ENCODE measurements at places on chromosomes 13 and 19.

DNA sequence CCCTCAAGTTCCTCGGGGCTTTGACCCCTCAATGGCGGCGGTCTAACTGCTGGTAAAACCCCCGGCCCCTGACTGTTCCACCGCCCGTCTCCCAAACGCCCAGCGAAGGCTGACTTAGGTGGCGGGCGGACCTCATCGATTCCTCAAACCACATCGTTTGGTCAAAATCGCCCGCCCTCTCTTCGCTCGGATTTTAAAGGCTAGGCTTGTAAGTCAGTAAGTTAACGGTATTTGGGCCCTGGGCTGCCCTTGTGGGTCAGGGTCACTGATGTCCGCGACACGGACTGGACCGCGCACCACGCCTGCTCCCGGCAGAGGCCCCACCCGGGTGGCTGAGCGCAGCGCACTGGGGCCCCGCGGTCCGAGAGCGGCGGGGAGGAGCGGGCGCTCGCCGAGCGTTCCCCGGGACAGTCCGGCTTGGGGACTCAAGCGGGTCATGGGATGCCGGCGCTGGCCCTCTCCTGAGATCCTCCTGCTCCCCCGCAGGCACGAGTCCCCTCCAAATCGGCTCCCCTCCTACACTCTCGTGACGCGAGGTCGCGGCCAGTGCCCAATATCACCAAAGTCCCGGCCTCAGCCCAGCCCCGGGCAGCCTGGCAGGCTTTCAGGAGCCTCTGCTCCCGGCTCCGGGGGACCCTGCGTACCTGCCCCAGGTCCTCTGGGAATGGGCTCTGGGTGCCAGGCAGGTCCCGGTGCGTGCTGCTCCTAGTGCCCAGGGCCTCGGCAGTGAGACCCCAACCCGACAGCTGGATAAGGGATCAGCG lies 1.0 kb downstream of the FLT1 start:
- DNase-seq: no peak

- DNase-seq: no peak
These were observed 4.7 kb downstream of the CRLF1 start for GRCh38 chr19:18601875-18602274.

DNA sequence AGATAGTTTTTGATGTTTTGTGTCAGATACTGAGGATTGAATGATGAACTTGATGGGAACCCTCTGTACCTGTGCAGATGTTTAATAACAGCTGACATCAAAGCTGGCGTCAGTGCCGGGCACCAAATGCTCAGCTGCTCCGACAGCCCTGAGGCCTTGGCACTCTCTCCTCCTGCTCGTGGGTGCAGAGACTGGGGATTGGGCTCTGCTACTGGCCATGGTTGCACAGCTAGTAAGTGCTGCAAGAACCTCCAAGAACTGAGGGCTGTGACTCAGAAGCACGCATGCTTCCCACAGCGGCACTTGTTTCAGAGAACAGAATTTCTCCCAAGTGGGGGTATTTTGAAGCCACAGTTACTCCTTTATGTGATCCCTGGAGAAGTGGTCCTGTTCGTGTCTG lies 5.9 kb downstream of the LAMP1 start:
- DNase-seq: no peak

- peak; percentile 47 for DNase-seq
These were observed 10.3 kb downstream of the EHD2 start for GRCh38 chr19:47723581-47723940.

- DNase-seq: no peak
These were observed 202.3 kb upstream of the KLHL1 start for GRCh38 chr13:70310396-70311119.

DNA sequence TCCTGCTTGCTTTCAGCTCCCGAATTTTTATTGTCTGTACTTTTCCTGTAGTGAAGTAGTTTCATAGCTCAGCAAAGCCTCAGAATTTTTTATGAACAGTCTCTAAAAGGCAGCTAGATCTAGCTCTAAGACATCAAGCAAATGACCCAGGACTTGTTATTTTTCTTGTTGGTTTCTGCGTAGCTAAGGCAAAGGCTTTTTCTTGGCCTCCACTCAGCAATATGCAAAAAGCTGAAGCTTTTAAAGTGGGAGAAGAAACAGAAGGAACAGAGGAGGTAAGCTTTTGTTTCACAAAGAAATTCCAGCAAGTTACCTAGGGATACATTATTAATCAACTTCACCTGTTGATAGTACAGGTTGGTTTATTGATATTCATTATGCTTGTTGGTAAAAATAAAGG lies 235.9 kb downstream of the PCDH20 start:
- no peak for DNase-seq

GRCh38 chr13:28401303-28402056 lies 93.4 kb downstream of the FLT1 start:
- no peak for DNase-seq

GRCh38 chr13:95020298-95020987 lies 280.8 kb downstream of the ABCC4 start:
- DNase-seq: no peak

DNA sequence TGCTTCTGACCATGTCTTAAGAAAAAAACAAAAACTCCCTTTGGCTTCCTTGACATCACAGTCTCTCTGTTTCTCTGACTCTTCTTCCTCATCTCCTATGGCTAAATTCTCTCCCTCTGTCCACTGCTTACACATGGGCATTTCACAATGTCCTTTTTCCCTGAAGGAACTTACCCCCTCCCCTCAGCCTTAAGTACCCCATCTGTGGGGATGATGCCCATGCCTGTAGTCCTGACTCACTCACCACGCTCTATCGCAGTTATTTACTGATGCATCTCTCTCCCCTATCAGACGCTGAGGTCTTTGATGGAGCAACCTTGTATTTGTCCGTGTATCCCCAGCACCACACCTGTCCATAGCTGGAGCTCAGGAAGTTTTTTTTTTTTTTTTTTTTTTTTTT lies 32.4 kb downstream of the ACTN4 start:
- DNase-seq: no peak

GRCh38 chr19:49132974-49133609 lies 13.7 kb downstream of the PPFIA3 start:
- peak; percentile 39 for DNase-seq

DNA sequence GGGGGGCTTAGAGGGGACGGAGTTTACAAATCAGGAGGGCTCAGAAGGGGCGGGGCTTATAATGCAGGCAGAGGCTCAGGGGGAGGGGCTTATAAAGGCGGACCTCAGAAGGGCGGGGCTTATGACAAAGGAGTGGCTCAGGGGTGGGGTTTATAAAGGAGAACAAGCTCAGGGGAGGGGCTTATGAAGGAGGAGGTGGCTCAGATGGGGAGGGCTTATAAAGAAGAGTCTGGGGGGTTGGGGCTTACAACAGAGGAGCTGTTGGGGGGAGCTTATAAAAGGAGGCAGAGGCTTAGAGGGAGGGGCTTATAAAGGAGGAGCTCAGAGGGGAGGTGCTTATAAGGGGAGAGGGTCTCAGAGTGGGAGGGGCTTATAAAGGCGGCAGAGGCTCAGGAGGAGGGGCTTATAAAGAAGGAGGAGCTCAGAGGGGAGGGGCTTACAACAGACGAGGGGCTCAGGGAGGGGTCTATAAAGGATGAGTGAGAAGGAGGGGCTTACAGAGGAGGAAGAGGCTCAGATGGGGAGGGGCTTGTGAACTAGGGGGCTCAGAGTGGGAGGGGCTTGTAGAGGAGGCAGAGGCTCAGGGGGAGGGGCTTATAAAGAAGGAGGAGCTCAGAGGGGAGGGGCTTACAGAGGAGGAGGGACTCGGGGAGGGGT lies 1.0 kb downstream of the SMIM24 start:
- DNase-seq: peak; percentile 74

- peak; percentile 14 for DNase-seq
These were observed 2.3 kb upstream of the C1QTNF9B start for GRCh38 chr13:23899555-23899954.

DNA sequence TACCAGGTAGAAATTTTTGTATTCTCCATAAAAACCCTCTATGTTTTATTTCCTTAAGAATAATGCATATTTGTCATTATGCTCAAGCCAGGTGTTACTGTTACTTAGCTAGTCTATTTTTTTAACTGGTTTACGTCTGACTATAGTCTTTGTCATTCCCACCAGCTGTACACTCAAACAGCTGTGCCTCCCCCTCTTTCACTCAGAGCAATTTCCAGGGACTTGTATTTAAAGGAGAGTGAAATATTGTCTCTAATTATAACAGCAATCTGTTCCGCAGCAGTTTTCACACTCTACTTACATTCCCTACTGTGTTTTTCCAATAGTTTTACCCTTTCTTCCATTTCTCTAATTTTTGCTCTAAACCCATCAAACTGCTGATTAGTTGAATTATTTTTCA lies 813.6 kb upstream of the MIR17HG start:
- DNase-seq: no peak
